T-cell (primary cell): ENCODE measurements at places on chromosomes 4 and X. TPM values are rescaled to one million over a fixed set of nuclear protein-coding genes. Genes with fewer than 3 reads are reported as not detected.

AKAP4 gene
- total RNA-seq: not detected

- H3K4me1 ChIP-seq: peaks cover 14% of the 10 kb centered on the region
- no peaks in the 10 kb centered on the region for H3K27me3 ChIP-seq
- DNase-seq: no peak
- H3K27ac ChIP-seq: no peak overlapping the region
- H3K4me3 ChIP-seq: no peak overlapping the region
These were observed 790 bp upstream of the HHIP start for GRCh38 chr4:144645102-144645630.

- H3K27me3 ChIP-seq: no peaks in the 10 kb centered on the region
- H3K4me3 ChIP-seq: no peak overlapping the region
- H3K36me3 ChIP-seq: no peaks in the 10 kb centered on the region
- no peaks in the 10 kb centered on the region for H3K4me1 ChIP-seq
These were observed 249.5 kb downstream of the GPM6A start for GRCh38 chr4:175562542-175562941.

DNA sequence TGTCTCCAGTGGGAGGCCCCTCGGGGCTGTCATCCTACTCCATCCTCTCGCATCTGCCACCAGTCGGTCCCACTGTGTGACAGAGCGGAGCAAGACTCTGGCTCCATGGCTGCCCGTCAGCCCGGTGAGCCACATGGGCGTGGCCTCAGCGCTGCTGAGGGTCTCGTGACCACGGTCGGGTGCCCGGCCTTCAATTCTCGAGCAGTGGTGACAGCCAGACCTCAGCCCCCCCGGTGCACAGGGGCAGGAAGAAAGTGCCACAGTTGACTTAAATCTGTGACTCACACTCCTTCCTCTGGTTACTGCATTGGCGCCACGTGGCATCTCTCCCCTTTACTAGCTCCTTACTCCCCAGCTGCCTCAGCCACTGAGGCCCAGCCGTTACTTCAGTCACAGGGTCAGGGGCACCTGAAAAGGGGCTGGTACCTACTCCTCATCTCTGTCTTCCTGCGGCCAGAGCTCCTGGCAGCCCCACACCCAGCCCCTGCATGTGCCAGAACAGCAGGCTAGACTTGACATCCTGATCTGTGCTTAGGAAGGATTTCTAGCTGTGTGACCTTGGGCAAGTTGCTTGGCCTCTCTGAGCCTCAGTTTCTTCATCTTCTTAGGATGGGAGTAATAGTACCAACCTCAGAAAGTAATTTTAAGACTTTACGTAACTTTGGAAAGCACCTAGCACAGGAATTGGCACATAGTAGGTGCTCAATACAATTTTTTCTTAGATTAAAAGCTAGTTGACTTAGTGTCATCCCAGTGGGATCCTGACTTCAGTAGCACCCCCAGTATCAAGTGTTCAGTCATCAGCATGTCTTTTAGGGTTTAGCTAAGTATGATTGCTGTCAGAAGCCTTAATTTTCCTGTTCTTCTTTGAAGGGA is 66.1 kb downstream of the TNIP2 start:
- DNase-seq: no peak
- H3K36me3 ChIP-seq: peaks cover 25% of the 10 kb centered on the region
- peaks cover 5% of the 10 kb centered on the region for H3K4me1 ChIP-seq
- no peak overlapping the region for H3K4me3 ChIP-seq

DNA sequence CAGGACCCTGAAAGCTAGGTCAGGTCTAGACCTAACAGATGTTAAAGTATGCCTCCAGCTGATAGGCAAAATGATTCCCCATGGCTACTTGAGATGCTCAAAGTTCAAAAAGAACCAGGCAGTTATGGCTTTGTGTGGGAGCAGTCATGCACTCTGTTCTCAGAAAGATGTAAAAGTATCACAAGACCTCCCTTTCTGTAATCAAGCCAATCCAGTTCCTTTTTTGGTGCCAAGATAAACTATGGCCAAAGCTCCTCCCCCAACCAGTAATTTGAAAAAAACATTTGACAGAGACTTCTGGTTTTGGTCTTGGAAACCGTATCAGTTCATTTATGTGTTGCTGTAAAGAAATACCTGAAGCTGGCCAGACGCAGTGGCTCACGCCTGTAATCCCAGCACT is 340.9 kb downstream of the CHIC1 start:
- no peaks in the 10 kb centered on the region for H3K4me1 ChIP-seq
- H3K27ac ChIP-seq: no peak overlapping the region
- no peaks in the 10 kb centered on the region for H3K36me3 ChIP-seq
- no peaks in the 10 kb centered on the region for H3K27me3 ChIP-seq
- no peak overlapping the region for H3K4me3 ChIP-seq
- DNase-seq: no peak

DNA sequence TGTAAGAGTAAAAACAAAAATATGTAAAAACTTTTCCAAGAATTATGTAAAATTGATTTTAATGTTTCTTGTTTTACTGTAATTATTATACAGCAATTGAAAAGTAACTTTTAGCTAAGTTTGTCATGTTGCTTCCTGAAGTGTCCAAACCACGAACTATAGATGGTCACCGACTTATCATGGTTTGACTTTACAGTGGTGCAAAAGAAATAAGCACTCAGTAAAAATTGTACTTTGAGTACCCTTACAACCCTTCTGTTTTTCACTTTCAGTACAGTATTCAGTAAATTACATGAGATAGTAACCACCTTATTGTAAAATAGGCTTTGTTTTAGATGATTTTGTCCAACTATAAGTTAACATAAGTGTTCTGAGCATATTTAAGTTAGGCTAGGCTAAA is 93.8 kb downstream of the SLC10A6 start:
- no peak for DNase-seq
- no peak overlapping the region for H3K27ac ChIP-seq
- no peaks in the 10 kb centered on the region for H3K36me3 ChIP-seq
- H3K4me3 ChIP-seq: no peak overlapping the region
- H3K4me1 ChIP-seq: no peaks in the 10 kb centered on the region

DNA sequence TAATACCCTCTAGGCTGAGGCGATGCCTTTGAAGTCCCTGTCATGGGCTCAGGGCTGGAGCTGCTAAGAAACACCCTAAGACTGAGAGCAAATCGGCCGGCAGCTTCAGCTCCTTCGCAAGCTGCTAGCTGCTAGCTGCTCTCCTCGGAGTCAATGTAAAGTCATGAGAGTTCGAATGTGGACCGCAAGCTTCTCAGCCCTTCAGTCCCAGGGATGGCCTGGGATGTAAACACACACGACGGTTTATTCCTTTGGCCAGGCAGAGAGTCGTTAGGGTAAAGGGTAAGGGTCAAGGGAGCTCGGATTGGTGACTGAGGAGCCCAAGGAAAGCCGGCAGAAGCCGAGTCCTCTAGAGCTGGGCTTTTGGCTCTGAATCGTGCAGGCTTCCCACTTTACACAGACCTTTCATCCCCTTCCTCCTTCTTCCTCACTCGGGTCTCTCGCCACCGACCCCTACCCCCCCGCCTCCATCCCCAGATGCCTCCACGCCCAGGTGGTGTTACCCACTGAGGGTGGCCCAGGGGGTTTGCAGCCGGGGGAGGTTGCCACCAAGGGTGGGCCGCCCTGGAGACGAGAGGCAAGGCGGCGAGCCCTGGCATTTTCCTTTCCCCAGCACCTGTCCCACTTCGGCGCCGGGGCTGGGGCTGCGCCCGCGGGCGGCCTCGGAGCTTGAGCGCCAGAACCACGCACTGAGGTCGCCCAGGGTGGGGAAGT is 3.1 kb upstream of the BCORL1 start:
- H3K36me3 ChIP-seq: no peaks in the 10 kb centered on the region
- H3K27ac ChIP-seq: no peak overlapping the region
- H3K4me1 ChIP-seq: peaks cover 18% of the 10 kb centered on the region
- no peak overlapping the region for H3K4me3 ChIP-seq
- no peak for DNase-seq

GRCh38 chrX:141904262-141904661 is 568 bp downstream of the MAGEC1 start:
- no peaks in the 10 kb centered on the region for H3K36me3 ChIP-seq
- no peak overlapping the region for H3K4me3 ChIP-seq
- no peaks in the 10 kb centered on the region for H3K27me3 ChIP-seq
- no peak overlapping the region for H3K27ac ChIP-seq

DNA sequence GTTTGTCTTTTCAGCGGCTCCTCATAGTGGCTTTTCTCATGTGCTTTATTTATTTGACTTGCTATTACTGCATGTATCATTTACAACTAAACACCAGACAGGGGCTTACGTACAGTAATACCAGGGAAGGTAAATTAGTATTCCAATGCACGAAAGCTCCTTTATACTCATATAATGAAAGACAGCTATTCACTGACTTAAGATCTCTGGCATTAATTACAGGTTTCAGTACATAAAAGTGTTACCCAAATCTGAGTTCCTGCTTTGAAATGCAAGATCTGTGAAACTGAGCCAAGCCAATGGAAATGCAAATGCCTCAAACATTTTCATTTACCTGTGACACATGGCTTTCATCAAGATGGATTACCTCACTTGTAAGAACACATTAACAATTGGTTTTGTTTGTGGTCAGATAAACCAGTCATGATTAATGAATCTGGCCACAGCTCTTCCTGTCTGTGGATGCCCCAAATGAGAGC is 107.2 kb downstream of the ANAPC4 start:
- H3K36me3 ChIP-seq: no peaks in the 10 kb centered on the region
- H3K27ac ChIP-seq: no peak overlapping the region
- no peak overlapping the region for H3K4me3 ChIP-seq
- no peaks in the 10 kb centered on the region for H3K27me3 ChIP-seq
- no peak for DNase-seq

DNA sequence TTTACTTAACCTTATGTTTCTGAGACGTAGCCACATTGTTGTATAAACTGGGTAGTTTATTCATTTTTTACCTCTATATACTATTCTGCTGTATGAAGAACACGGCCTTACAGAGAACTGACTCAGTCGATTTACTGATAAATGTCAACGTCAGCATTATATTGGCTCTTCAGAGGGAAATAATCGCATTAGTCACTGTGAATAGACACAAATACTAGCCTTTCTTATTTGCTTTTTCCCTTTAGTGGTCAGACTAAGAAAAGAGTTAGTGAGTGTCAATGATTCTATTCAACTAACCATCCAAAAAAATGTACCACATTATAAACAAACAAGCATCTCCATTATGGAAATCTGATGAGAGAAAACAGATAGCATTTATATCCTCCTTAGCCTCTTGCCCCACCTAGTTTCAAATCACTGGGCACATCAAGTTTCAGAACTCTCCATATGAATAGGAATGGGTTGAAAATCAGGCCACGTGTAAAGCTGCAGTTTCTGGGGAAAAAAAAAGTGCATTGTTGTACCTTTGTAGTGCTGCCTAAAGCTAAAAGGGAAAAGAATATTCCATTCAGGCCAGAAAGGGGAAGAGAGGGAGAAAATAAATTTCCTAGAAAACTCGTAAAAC is 146.7 kb upstream of the VCX3A start:
- no peak overlapping the region for H3K27ac ChIP-seq
- H3K36me3 ChIP-seq: no peaks in the 10 kb centered on the region
- no peaks in the 10 kb centered on the region for H3K4me1 ChIP-seq
- no peak overlapping the region for H3K4me3 ChIP-seq
- no peaks in the 10 kb centered on the region for H3K27me3 ChIP-seq
- DNase-seq: no peak

- no peak for DNase-seq
- H3K27me3 ChIP-seq: no peaks in the 10 kb centered on the region
- H3K36me3 ChIP-seq: no peaks in the 10 kb centered on the region
- no peak overlapping the region for H3K27ac ChIP-seq
- no peak overlapping the region for H3K4me3 ChIP-seq
These were observed 47.0 kb upstream of the MAN2B2 start for GRCh38 chr4:6527683-6528595.

GRCh38 chr4:4603592-4603991 is 61.7 kb upstream of the STX18 start:
- no peaks in the 10 kb centered on the region for H3K4me1 ChIP-seq
- no peak overlapping the region for H3K27ac ChIP-seq
- H3K27me3 ChIP-seq: no peaks in the 10 kb centered on the region
- H3K36me3 ChIP-seq: no peaks in the 10 kb centered on the region
- H3K4me3 ChIP-seq: no peak overlapping the region
- no peak for DNase-seq

DNA sequence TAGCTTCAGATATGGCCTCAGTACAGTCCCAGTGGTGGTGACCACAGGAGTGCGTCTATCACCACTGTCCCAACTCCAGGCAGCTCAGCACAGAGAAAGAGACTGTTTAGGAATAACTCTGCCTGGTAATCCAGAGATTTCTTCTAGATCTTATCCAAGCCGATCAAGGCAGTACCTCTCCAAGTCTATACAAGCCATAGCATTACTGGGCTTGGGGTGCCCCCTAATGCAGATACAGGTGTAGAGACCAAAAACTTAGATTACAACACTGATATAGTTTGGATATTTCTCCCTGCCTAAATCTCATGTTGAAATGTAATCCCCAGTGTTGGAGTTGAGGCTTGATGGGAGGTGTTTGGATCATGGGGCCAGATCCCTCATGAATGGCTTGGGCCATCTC is 100.9 kb downstream of the PTCHD1 start:
- no peak overlapping the region for H3K27ac ChIP-seq
- H3K4me3 ChIP-seq: no peak overlapping the region
- DNase-seq: no peak
- no peaks in the 10 kb centered on the region for H3K27me3 ChIP-seq

DNA sequence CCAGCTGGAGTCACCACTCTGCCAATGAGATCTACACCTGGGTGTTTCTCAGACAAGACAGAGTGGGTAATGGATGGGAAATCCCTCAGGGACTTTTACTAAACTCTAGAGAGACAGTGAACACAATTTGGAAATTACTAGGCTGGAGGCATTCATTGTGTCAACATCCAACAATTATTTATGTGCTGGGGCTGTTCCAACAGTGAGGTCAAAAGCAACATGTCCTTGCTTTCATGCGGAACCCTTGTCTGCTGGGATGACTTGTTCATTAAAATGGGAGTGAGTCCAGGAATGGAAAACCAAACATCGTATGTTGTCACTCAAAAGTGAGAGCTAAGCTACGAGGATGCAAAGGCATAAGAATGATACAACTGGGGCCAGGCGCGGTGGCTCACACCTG is 54.0 kb downstream of the DRD5 start:
- no peaks in the 10 kb centered on the region for H3K36me3 ChIP-seq
- no peaks in the 10 kb centered on the region for H3K27me3 ChIP-seq
- no peak for DNase-seq
- no peak overlapping the region for H3K27ac ChIP-seq
- no peaks in the 10 kb centered on the region for H3K4me1 ChIP-seq

SNCA gene
- total RNA-seq: 0.90 TPM

GRCh38 chr4:7050481-7051143 is 7.4 kb downstream of the TADA2B start:
- H3K4me3 ChIP-seq: no peak overlapping the region
- no peak overlapping the region for H3K27ac ChIP-seq
- H3K27me3 ChIP-seq: no peaks in the 10 kb centered on the region
- DNase-seq: no peak
- peaks cover 2% of the 10 kb centered on the region for H3K4me1 ChIP-seq

DNA sequence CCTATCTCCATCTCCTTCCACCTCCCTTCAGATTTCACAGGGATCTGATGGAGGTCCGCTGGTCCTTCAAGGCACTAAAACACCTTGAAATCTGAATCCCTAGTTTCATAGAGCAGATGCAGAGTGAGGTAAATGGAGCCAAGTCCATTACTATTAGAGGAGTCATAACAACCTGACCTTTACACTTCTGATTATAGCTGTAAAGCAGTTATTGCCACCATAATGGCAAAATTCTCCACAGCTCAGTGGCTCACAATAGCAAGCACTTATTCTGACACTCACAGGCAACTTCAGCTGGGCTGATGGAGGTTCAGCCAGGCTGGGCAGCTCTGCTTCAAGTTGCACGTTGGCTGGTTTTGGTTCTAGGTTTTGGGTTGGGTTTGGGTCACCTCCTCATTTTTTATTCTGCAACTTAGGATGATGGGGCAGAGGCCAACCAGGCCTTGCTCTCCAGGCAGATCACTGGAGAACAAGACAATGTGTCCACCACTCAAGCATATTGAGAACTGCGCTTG is 51.4 kb upstream of the LRAT start:
- no peak overlapping the region for H3K27ac ChIP-seq
- H3K4me3 ChIP-seq: no peak overlapping the region
- H3K4me1 ChIP-seq: no peaks in the 10 kb centered on the region
- no peaks in the 10 kb centered on the region for H3K36me3 ChIP-seq
